HEK293T (cell line): ENCODE measurements at places on chromosomes 5 and 9.

GRCh38 chr9:113398796-113399195 is 2.3 kb downstream of the ALAD start:
- no peak for DNase-seq

DNA sequence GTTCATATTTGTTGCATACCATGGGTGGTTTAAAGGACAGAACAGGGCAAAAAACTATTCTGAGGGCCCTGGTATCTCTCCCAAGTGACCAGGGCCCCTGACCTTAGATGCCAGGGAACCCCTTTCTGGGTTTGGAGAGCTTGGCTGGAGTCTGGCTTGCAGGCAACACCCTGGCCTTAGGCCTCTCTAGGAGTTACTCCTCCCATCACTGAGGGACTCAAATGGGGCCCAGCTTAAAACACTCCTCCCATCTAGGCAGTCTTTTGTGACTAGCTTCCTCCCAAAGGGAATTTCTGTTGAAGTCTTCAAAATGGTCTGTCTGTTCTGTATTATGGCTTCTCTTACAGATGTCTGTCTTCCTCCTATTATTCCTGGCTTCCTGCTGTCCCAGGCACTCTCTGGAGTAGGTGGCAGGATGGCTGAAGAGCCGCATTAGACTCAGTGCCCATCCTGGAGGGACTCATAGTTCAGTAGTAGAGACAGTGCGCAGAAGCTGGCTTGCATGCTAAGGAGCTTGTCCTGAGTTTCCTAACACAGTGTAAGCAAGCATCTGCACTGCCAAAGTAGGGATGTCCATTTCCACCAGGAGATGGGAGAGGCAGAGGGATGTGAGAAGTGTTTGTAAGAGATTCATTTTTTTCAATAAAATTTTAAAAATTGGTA is 10.0 kb downstream of the COL15A1 start:
- no peak for DNase-seq

- DNase-seq, result no peak
Measured at GRCh38 chr5:17398431-17398830, 99.6 kb upstream of the TAF11L2 start.

GRCh38 chr5:41695920-41696582 is 174.2 kb downstream of the OXCT1 start:
- no peak for DNase-seq

DNA sequence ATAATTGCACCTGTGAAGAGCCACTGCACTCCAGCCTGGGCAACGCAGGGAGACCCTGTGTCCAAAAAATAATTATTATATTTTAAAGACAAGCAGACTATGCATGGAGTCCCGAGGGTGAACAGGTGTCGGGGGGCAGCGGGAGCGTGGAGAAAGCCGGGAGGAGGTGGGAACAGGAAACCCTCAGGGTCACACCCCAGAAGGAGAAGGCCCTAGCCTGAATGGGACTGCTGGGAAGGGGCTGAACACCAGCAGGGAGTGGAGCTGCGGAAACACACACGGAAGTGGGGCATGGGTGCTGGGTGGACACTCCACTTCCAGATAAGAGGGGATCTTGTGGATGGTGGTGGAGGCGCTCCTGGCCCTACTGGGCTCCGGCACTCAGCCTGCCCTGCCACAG is 12.8 kb downstream of the SURF6 start:
- DNase-seq, result no peak

- DNase-seq, result no peak
Measured at GRCh38 chr5:93438124-93438523, 142.9 kb downstream of the NR2F1-AS1 start.

DNA sequence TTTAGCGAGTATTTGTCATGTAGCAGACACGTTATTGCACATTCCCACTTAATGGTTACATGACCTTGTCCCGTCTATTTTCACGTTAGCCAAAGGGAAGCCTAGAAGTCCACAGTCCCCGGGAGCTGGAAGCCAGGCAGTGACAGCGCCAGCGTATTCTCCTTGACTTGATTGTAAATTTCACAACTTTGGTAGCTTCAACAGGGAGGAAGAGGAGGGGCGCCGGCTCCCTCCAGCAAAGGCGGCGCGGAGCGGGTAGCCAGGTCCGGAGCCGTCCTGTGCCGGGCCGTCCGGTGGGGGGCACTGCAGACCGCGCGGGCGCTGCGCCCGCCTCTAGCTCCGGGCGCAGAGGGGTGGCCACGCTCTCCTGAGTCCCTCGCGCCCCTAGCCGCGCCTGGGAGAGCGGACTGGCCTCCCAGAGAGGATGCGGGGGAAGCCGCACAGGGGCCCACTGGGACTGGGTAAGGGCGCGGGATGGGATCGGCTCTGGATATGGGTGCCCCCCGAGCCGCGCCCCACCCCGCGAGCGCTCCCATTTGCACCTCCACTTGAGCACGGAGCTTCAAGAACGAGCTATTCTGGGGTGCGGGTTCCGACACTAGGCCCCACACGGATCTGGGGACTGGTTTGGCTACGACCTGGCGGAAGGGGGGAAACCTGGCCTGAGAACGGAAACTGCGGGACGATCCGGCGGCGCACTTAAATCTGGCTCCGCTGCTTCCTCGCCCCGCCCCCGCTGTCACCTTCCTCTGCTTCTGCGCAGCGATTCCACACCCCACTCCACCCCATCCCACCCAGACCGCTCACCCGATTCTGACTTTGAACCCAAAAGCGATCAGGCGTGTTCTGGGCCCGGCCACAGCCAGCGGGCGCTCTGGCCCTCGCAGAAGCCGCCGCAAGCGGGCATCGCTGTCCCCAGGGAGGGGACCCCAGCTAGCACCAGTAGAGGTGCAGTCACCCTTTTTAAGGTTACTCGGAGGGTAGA is 23.8 kb downstream of the KLF4 start:
- DNase-seq, result no peak
